Caki2 (cell line): ENCODE measurements at places on chromosomes 12 and 14. TPM values are rescaled to one million over a fixed set of nuclear protein-coding genes. Genes with fewer than 3 reads are reported as not detected.

DNA sequence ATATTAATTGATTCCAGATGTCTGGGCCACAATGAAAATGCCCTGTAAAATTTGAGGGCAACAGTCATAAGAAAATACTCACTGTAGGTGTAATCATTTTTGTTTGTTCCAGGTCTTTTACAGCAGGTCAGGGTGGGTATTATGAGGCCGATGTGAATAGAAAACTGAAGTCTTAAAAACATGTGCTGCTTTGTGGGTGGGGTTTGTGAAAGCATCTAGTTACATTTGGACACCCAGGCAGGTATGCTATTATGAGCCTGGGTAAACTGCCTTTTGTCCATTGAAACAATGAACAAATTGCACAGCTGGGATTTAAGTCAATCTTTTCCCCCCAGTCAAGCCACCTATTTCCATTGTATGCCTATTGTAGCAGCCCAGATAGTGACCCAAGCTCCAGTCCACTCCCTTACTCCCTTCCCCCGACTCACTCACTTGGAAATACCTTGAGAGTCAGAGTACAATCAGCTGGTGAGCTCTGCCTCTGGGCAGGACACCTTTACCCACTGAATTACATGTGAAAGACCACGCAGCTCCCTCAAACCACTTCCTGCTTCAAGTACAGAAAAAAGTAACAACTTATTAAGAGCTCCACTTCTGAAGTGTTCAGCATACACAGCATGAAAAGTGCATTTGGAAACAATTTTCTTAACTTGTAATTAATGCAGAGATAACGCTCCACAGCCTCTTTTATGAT, 1.8 kb downstream of the IGF1 start:
- DNase-seq = no peak

DNA sequence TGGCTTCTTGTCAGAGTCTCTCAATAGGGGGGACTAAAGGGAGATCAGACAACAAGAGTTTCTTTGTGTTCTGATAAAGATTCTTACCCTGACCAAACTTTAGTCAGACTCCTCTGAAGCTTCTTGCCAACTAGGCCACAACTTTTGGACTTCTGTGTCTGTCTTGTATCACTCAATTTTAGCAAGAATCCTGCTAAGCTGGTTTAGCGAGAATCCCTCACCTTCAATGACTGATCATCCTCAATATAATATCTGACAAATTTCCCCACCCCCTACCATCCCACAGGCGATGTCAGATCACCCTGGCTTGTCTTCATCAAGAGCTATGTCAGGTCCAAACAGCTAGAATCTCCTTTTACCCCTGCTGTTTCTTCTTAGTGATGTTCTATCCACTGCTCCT, 215.2 kb downstream of the RASSF9 start:
- no peak for DNase-seq

The CPM gene
- total RNA-seq = 18.0 and 62.9 TPM in 2 replicates

- no peak for DNase-seq
Measured at GRCh38 chr14:101549154-101549553, 12.1 kb upstream of the DIO3 start.

DNA sequence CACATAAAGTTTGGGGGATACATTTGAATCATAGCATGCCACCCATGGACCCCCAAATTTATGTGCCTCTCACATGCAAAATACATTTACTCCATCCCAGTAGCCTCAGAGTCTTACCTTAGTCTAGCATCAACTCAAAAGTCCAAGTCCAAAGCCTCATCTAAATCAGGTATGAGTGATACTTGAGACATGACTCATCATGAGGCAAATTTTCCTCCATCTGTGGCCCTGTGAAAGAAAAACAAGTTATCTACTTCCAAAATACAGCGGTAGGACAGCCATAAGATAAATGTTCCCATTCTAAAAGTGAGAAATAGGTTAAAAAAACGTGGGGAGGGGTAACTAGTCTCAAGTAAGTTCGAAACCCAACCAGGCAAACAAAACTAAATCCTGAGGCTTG, 444.2 kb downstream of the SNAPC1 start:
- no peak for DNase-seq

GRCh38 chr14:75577729-75578101, 705 bp upstream of the FLVCR2 start:
- DNase-seq = peak; percentile 68

DNA sequence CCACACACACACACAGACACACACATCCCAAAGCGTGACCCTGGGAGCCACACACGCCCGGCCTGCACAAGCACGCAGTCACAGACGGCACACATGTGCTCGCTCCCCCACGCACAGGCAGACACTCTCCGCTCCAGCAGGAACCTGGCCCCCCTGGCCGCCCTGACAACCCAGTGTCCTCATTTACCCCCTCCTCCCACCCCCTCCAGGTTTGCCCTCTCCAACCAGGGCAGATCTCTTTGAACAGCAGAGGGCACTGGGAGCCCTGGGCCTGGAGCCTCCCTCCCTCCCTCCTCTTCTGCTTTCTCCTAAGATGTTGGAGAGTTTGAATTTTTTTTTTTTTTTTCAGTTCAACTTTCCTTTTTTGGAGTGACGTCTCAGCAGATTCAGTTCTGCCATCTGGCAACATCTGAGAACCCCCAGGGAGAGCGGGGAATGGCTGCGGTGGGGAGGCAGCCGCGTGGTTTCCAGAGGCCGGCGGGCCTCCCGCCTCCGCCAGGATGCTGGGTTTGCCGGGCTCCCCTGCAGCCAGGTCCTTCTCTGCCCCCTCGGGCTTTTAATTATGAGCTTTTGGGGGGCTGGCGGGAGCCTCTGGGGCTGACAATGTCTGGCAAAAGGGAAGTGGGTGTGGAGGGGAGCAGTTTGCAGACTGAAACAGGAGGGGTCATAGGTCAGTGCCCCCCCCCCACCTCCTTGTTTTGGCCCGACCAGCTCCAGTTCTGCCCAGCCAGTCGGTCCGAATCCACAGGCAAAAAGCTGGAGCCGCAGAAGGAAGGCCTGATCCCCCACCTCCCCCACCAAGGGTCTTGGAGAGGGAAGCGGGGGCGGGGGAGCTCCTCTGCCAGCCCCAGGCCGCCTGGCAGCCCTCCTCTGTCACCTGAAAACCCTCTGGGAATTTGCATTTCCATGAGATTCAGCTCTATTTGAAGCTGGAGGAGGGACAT, 1.3 kb upstream of the NCOR2 start:
- peak; percentile 45 for DNase-seq

DNA sequence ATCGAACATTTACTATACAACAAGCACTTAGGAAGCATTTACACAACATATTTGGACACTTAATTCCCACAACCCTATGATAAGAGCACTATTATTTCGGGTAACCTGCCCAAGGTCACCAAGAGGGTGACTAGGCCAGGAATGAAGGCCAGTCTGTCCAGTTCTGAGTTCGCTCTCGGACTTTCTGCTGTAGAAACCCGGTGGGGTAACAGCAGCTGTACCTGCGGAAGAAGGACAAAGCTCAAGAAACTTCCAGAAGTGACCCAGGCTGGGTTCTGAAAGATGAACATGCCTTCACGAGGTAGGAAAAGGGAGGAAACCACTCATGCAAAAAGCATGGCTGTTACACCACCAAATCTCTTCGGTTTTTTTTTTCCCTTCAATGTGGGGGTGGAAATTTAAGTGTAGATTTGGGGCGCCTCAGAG, 10.8 kb downstream of the PLA2G1B start:
- DNase-seq = no peak

- no peak for DNase-seq
Measured at GRCh38 chr12:118682656-118683055, 298.7 kb upstream of the SRRM4 start.
